ENCODE measurements at places on chromosomes 7 and 10.
A peak's percentile ranks its signal among the peaks of the same experiment; 100 is the strongest.

DNA sequence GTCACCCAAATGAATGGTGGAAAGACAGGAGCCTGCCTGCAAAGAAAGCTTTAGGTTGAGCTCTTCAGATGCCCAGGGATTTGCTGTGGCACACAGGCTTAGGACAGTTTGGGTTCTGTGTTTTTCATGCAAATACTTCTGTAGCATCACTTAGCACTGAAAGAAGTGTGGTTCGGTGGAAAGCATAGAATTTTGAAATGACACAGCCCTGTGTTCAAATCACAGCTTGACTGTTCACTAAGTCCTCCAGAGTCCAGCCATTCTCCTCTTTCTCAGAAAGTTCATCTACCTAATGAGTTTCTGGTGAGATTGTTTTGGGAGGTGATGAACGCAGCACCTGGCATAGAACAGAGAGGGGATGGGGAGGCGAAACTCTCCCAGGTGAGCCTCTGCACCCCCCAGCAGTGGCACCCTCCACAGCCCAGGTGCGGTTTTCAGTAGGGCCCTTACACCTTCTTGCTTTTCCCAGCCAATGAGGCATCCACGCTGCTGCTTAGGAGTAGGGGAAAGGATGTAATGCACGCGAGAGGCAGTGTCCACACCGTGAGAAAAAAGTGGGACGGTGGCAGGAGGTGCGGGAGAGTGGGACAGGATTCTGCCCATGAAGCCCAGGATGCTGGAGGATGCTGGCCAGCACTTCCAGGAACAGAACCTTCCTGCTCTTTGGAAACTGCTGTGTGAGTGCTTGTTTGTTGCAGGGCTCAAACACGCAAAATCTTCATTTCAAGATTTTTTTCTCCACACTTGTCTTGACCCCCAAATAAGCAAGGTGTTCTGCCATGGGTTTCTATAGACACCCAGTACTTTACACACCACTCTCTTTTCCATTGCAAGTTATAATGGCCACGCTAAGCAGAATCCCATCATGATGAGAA lies 11.6 kb downstream of the EN2 start:
- DNase-seq, result no peak

DNA sequence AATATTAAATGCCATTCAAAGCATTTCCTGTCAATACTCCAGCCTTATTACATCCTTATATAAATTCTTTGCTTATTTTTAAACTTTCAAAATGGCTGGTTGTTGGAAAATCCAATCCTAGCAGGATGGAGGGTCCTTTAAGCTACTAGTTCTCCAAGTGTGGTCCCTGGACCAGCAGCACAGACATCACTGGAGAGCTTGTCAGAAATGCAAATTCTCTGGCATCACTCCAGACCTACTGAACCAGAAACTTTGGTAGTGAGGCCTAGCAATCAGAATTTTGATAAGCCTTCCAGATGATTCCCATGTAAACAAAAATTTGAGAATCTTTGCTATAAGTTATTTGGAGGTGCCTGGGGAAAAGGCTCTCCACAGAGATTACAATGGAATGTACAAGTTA lies 43.8 kb downstream of the CALCR start:
- DNase-seq, result no peak

- DNase-seq, result no peak
These were observed 82.7 kb downstream of the REEP3 start for GRCh38 chr10:63603709-63604445.

DNA sequence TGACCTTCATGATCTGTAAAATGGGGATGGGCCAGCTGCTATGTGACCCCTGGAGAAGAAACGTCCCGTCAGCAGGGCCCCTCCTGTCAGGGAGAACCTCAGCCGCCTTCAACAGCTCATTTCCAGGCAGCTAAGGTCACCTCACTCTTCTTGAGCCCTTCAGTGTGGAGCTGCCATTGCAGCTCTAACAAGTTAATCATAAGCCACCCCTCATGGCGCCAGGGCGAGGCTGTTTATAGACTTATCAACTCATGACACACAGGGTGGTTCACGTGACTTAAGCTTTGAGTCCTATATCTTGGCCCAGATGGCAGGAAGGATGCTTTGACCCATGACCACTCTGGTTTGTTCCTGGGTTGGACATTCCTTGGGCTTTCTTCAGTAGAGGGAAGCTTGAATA lies 315.1 kb downstream of the TNS3 start:
- no peak for DNase-seq

DNA sequence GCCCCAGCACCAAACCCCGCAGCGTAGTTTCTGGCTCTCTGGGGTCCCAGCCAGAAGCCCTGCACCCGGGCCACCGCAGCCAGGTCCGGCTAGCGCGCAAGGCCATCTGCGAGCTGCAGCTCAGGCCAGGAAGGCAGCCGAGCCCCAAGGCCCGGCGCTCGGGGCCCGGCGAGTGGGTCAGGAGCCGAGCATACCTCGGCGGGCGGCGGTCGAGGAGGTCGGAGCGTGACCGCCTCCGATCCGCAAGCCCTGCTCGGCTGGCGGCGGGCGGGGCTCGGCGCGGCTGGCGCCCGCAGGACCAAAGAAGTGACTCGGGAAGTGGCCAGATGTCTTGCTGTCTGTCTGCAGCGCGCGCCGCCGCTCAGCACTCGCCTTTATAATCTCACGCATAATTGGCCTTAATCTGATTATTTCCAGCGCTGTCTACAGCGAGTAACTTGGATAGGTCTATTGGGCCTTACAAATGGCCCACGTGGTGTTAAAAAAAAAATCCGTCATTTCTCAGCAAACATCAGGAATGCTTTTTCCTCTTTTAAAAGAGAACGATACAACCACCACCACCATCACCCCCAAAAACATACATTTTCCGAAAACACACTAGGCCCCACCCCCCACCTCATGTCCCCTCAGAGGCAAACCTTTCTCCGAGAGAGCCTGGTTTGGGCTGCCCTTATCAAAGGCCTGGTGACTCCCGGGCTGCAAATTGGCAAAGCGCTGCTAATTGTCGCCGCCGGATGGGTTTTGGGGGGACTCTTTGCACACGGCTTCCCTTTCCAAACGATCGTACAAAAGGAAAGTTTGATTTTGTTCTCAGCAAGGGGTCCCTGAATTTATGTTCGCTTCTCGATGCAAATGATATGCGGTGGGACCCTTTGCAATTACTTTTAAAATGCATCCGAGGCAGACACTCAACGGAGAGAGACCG lies at the start of gene DRGX:
Gene DRGX (minus strand): TSS at position 349 of the 925 bp plus-strand sequence. CDS start 649 bp downstream, outside the sequence.
- DNase-seq, result no peak

- peak; percentile 11 for DNase-seq
These were observed 30.0 kb downstream of the MYOF start for GRCh38 chr10:93452143-93452542.

- DNase-seq, result no peak
These were observed 11.3 kb downstream of the ZNF680 start for GRCh38 chr7:64551375-64552142.

GRCh38 chr7:58086461-58086860 lies 636.5 kb downstream of the ZNF716 start:
- no peak for DNase-seq

- DNase-seq, result no peak
These were observed 48.8 kb downstream of the GOLGA7B start for GRCh38 chr10:97898429-97898828.

DNA sequence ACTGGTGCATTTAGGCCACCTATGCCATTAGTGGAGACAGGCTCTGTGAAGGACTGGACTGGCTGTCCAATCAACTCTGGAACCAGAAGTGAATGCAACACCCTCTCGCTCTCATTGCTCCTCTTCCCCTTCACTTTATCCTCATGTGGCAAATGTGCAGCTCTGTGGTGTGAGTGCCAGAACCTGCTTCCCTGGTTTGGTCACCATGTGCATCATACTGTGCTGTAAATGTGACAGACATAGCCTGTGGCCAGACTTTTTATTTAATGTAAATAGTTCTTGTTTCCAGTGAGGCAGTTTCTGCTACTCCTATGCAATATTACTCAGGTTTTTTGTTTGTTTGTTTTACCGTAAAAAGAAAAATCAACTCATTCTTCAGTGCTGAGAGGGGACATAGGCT lies 73.0 kb upstream of the PPP1R9A start:
- no peak for DNase-seq

Measured in OCI-LY7 (cell line).